ENCODE measurements at places on chromosomes 11 and 22.

DNA sequence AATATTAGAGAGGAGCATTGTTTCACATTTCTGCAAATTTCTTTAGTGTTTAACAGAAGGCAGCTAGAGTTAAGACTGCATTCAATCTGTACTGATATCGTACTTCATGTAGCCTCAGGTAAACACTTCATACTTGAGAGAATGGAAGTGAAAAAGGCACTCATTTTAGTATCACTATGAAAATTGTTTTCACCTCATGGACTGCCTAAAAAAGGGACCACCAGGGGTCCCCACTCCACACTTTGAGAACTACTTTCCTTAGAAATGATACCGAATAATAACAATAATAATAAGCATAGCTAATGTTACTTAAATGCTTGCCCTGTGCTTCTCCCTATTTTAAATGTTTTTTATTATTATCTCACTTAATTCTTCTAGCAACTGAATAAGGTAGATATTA is 95.1 kb downstream of the BLID start:
- no peak for DNase-seq

GRCh38 chr11:95999711-96000406 is 76.0 kb upstream of the MTMR2 start:
- DNase-seq, result no peak

- DNase-seq, result peak; percentile 32
Observed at GRCh38 chr11:10192036-10192435, 102.0 kb downstream of the SBF2 start.

DNA sequence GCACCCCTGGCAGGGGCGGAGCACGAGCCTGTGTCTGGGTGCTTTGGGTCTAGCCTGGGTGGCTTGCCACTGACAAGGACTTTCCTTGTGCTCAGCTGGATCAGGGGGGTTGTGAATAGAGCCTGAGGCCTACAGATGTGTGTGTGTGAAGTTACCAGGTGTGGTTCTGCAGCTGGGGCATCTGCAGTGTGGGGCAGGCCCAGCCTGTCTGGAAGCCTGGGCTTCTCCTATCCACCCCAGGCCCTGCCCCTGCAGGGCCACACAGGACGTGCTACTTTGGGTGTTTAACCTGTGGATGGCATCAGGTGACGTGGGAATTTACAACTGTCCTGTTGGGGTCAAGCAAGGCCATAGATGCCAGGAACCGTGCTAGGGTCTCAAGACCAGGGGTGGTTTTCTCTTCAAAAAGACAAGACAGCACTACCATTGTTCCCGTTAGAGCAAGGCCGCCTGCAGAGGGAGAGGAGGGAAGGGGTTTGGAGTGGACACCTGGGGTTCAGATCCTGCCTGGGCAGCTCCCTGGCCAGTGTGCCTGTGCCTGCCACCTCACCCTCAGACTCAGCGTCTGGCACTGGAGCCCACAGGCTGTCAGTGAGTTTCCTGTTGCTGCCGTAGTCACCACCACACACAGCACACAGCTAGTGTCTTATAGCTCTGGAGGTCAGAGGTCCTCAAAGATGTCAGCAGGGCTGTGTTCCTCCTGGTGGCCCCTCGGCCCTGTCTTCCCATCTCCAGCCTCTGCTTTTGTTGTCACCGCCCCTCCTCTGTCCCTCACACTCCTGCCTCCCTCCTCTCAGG is 31.6 kb downstream of the CTTN start:
- no peak for DNase-seq

- no peak for DNase-seq
Observed at GRCh38 chr22:44814266-44815098, 62.1 kb downstream of the ARHGAP8 start.

DNA sequence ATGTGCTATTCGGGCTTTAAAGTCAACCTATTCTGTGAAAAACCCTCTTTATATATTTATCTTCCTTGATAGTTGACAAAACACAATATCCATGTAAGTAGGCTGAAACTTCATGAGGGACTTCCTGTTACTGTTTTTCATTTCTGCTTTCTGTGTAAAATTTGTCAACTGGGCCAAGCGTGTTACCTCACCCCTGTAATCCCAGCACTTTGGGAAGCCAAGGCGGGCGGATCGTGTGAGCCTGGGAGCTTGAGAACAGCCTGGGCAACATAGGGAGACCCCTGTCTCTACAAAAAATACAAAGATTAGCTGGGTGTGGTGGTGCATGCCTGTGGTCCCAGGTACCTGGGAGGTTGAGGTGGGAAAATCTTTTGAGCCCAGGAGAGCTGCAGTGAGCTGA is 66.5 kb upstream of the SLC25A18 start:
- no peak for DNase-seq

DNA sequence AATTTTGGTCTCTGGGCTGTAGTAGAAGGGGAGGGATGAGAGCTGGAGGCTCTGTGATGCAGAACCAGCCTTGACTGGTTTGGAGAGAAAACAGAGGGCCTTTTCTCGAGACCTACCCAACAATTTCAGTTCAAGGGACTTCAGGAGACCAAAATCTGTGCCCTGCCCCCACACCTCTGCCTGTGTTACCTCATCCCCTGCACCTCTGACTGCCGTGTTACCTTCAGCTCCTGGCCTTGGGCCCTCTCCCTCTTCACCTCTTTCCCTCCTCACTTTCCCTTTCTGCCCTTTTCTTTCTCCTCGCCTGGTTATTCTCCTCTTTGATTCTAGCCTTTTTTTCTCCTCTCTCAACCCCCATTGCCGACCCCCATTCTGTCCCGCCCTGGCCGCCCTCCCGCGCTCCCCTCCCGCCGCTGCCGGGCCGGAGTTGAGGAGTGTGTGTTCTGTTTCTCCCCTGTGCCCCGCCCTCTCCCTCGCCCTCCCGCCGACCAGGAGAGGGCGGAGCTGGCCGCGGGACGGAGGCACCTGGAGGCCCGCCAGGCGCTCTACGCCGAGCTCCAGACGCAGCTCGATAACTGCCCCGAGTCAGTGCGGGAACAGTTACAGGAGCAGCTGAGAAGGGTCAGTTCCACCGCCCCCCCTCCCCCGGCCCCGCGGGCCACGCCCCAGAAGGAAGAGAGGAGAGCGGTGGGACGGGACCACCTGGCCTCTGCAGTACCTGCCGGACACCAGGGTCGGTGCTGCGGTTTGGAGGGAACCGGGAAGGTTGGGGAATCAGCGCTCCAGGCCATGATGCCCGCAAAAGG is 27.2 kb downstream of the PHLDB1 start:
- no peak for DNase-seq
